ELR (cell line): ENCODE measurements at places on chromosomes 11 and 22.
A peak's percentile ranks its signal among the peaks of the same experiment; 100 is the strongest.

- DNase-seq = peak; percentile 89
Measured at GRCh38 chr11:12200991-12201985, 90.9 kb downstream of the MICAL2 start.

DNA sequence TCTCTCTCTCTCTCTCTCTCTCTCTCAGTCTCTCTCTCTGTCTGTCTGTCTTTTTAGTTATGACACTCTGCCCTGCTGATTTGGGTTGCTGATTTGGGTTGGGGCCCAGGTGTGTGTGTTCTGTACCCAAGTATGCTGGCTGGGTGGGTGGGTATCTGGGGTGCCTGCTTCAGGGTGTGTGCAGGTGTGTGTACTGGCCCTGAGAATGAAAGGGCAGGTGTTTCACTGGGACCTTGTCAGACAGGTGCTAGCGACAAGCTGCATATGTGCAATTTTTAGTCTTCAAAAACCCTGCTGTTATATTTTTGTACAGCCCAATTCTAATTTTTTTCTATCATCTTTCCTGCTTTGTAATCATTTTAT, 943 bp downstream of the CSF2RB start:
- DNase-seq = no peak

DNA sequence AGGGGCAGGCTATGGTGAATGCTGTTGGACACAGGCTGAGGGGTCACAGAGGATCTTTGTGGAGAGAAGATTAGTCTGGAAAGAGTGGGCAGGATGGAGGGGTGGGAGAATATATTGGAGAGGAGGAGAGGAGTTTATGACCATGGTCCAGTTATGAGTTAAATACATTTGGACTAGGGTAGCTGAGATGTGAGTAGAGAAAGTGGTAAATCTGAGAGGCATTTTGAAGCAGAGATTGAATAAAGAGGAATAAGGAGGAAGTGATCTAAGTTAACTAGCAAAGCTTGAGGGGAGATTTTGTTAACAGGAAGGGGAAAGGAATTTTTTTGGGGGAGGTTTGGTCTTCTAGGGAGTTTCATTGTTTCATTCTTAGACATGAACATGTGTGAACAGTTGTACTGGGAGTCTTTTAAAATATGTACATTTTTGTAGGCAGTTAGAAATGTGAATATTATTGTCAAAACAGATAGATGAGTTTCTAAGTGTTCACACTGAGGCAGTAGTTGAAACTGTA, 43.1 kb upstream of the EED start:
- no peak for DNase-seq

DNA sequence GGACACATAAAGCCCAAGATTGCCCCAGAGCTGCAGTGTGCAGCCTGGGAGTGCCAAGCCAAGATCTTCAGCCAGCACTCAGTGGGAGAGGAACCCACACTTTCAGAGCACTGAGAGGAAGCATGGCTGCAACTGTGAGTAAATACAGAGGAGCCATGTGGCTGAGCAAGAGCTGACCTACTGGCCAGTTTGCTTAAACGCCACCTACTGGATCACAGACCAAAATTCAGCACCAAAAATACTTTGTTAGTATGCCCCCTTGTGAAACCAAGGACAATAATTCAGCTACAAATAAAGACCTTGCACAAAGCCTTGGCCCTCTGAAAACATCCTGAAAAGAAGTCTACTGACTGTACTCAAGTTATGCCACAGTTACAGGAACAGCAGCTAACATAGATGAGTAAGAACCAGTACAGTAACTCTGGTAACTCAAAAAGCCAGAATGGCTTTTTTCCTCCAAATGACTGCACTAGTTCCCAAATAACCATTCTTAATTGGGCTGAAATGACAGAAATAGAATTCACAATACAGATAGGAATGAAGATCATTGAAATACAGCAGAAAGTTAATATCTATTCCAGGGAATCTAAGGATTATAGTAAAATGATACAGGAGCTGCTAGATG, 10.1 kb upstream of the OR4A15 start:
- no peak for DNase-seq

- DNase-seq = no peak
Measured at GRCh38 chr11:6326303-6326702, 6.0 kb upstream of the CAVIN3 start.

- DNase-seq = peak; percentile 32
Measured at GRCh38 chr22:31162015-31162765, 2.2 kb downstream of the RNF185 start.

DNA sequence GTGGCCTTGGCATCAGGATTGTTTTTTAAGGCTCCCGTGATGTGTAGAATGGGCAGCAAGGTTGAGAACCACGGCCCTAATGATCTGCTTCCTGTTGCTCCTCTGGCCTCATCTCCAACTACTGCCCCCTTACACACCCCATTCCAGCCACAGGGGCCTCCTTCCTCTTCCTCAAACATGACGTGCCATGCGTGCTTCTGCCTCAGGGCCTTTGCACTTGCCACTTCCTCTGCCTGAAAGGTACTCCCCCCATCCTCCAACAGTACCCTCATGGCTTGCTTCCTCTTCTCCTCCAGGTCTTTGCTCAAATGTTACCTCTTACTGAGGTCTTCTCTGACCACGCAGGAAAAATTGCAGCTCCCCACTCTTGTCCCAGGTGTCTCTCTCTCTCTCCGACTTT, 93.9 kb upstream of the CSNK2A3 start:
- DNase-seq = no peak

DNA sequence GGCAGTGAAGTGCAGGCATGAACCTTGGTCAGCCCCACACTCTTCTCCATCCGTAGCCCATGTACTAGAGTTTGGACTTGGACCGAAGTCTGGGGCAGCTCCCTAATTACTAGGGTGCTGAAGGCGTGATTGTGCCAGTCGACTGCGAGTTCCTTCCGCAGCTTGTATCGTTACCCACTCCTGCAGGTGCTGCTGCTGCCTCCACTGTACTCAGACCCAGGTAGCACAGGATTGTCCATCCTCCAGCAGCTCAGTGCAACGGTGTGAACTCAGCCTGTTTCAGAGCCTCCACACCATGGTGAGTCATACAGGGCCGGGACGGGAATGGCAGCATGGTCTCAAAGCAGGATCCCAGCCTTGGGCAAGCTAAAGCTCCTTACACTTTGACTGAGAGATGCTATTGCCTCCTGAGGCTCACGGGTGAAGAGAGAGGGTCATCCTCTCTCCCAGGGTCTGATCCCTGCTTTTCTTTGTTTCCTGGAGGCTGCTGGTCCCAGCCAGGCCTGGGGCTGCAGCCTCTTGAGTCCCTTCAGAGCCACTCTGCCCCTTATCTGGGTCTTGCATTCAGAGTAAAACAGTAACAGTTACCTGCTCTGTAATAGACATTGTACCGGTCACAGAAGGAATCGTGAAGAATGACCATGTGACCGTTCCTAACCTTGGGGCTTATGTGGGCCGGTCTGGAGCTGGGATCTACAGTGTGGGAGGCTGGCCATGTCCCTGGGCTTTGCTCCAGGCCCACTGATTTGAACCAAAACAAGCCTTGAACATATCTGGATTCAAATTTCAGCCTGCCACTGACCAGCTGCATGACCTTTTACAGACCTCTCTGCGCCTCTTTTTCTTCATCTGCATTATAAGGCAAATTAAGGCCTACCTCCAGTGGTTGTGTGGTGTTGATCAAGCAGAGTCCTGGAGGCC, 1.7 kb downstream of the TKFC start:
- DNase-seq = peak; percentile 72

DNA sequence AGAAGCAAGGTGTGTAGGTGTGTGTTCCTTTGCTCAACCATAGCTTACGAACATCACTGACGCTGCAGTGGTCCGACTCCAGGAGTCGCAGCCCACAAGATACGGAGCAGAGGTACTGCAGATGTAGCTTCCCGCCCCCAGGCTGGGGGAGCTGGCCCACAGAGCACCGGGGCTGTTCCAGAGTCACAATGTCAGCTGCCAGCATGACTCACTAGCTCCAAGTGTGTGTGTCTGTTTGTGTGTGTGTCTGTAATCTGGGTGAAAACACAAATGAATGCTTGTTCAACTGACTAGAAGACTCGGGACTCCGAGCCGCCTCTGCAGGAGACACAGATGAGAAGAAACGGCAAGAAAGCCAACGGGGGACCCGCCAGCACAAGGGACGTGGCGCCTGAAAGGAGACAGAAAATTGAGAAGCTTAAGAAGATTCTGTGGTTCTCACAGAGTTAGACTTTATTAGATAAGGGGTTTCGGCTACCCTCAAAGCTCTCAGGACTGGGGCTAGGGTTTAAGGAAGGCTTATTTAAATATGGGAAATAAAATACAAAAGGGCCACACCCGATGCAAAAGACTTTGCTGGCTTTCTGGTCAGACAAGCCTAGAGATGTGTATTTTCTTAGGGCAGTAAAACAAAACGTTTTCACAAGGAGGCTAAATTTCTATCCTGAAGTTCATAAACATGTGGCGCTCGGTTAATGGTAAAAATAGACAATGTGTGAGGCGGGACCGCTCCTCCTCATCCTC, 10.7 kb downstream of the VSIG10L2 start:
- DNase-seq = no peak

GRCh38 chr11:63805844-63806415, 7.3 kb upstream of the SPINDOC start:
- no peak for DNase-seq
